CD4-positive, alpha-beta T cell treated with Interleukin-21 for 1 hour (primary cell): ENCODE measurements at places on chromosomes 13 and 19.

GRCh38 chr13:113856716-113857065 is 7.2 kb downstream of the GAS6 start:
- no peak for DNase-seq

GRCh38 chr19:55279340-55279739 is 570 bp downstream of the HSPBP1 start:
- DNase-seq, result no peak

DNA sequence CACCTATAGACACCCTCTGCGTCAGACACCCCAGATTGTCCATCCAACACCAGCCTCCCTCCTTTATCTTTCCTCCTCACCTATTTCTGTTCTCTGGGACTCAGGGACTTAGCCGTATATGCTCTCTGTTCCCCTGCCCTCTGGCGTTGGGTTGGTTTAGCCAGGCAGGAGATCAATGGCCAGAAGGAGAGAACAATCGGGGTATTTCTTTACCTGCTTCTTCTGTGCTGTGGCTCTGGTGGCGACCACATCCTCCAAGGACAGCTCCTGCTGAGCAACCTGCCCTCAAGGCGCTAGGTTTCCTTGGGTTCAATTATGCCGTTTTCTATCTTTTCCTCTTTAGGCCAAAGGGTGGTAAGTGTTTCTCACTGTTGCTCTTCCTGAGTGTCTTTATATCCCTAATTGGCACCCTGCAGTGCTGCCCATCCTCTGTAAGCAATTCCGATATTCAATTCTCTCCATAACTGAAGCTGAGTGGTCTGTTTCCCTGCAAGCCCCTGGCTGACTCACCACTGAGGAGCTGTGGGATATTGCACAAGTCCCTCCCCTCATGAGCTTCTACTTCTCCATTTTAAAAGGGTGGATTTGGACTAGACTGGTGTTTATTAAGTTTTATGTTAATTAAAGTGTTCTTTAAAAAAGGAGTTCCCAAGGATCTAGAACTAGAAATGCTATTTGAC is 63.7 kb upstream of the TMTC4 start:
- no peak for DNase-seq

DNA sequence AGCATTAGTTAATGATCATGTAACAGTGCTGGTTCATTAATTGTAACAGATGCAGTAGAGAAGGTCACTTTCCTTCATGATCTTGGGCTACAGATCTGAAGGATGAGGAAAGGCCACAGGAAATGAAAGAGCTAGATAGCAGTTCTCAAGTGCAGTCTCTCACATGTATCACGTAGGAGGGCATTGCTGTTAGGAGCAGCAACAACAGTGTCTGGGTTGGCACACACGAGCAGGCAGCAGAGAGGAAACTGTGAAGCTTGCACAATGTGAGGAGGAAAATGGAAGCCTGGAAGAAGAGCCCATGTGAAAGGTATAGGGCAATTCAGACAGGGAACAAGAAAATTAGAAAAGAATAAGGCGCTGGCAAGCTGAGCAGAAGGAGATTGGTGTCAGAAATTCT is 1741.5 kb downstream of the PCDH9 start:
- no peak for DNase-seq

DNA sequence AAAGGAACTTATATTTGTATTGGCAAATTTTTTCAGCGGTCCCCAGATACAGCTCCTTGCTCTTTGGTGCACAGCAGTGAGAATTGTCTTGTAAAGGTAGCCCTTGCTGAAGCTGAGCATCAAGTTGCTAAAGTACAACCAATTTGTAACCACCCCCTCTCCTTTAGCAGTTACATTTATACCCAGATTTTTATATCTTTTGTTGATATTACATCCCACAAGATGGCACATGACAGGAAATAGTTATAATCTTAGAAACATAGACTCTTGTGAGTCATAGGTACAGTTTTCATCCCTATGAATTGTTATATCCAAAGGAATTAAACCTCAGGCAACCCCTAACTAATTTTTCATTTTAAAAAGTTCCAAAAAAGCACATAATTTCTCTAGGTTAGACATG is 523.0 kb upstream of the SLITRK1 start:
- no peak for DNase-seq

GRCh38 chr13:45909673-45910072 is 58.1 kb upstream of the SIAH3 start:
- no peak for DNase-seq

DNA sequence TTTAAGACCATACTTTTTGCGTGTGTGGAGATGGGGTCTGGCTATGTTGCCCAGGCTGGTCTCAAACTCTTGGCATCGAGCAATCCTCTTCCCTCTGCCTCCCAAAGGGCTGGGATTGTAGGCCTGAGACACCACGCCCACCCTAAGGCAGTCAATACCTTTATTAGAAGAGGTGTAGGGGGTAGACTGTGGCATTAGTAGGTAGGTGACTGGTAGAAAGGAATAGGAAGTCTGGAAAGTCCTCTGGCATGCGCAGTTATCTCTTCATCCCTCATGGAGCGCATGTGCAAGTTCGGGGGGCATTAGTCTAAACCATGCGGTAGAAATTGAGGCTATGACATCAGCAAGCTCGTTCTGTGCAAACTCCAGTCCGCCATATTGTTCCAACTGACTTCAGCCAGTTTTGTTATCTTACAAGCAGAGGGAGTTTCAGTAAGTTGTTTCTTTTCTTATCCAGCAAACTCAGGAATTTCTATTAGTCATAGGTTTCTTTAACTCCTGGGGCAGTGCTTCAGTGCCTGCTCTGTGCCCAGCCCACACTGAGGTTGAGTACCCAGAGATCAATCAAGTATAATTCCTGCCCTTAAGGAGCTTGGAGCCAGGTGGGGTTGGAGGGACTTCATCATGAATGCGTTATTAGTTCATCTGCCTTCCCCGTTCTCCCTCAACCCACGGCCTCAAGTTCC is 7.3 kb upstream of the RANBP3 start:
- DNase-seq, result no peak

DNA sequence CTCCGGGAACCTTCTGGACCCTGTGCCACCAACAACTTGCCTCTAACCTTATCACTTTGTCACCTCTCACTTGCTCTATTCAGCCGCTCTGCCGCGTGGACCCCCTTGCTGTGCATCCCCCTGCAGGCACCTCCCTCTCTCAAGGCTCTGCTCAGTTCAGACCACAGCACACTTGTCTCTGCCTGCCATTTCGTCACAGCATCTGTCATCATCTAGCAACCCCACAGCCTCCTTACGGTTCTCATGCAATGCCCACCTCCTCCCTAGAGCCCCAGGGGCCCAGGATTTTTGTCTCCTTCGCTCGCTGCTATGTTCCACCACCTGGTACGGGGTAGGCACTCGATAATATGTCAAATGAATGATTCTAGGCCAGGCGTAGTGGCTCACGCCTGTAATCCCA is 4.8 kb downstream of the HAUS8 start:
- DNase-seq, result no peak

DNA sequence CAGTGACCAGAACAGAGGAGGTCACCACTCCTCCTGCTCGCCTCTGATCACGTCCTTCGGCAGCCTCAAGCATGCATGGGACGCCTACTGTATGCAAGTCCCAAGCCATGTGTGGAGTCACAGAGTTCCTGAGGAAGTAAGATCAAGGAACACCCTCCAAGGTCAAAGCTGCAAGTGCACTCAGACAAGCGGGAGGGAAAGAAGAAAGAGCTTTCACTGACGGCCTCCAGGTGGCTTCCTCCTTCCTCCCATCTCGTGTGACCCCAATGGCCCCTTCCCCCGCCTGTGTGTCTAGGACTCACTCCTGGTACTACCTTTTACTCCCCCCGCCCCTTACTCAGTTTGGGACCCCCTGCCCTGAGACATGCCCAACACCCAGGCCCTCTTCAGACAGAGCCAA is 6.1 kb downstream of the HAUS8 start:
- no peak for DNase-seq

- peak; percentile 54 for DNase-seq
These were observed 13.4 kb upstream of the SIGLEC12 start for GRCh38 chr19:51514866-51515481.

GRCh38 chr13:72246396-72246795 is 379.4 kb upstream of the DACH1 start:
- no peak for DNase-seq

- peak; percentile 19 for DNase-seq
These were observed 32.6 kb downstream of the RUBCNL start for GRCh38 chr13:46354156-46355087.

GRCh38 chr13:85543144-85543543 is 256.1 kb downstream of the SLITRK6 start:
- no peak for DNase-seq

- DNase-seq, result peak; percentile 69
These were observed 5.3 kb upstream of the HCN2 start for GRCh38 chr19:584240-585001.

GRCh38 chr19:15241259-15241910 is 9.1 kb upstream of the EPHX3 start:
- DNase-seq, result no peak

GRCh38 chr19:53328967-53329366 is 4.6 kb upstream of the ZNF845 start:
- no peak for DNase-seq

DNA sequence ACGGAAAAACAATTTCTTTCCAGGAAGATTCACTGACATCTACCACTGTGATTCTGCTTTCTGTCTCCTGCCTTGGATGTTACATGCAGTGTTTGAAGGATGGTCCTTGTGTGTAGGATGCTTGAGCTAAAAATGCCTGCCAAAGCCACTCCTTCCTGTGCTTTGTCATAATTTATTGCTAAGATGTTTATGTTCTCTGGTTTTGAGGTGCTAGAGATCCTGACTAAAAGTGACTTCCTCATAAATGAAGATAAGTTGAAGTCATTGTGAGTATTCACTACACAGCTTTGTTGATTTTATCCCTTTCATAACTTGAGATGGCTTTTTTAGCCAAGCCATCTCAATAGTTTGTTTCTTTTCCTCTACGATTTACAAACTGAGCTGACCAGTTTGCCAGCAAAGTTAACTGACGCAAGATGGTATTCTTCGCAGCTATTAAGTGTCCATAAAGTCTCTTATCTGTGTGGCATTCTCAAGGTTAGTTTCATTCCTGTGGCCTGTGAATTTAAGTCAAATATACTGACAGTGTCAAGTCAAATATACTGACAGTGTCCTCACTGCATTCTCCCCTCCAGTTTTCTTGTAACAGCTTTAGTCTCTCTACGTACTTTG is 15.7 kb upstream of the FBXL3 start:
- no peak for DNase-seq

- no peak for DNase-seq
These were observed 485.3 kb downstream of the UQCRFS1 start for GRCh38 chr19:28727480-28728159.

- peak; percentile 95 for DNase-seq
These were observed 174.5 kb downstream of the KATNAL1 start for GRCh38 chr13:30132623-30133553.

DNA sequence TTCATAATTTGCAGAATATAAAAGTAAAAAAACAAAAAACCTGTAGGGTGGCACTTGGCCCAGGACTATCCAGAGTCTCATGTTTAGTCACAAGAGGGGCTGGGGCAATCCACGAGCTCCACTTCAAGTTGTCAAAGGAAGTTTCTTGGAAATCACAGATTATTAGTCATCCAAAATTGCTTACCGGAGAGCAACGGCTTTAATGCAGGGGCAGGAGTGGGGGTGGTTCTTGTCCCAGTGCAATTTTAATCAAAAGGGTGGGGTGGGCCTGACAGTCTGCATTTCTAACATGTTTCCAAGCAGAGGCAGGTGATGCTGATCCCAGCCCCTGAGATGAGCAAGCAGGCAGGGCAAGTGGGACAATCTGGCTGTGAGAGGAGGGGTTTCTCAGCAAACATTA is 233.9 kb downstream of the ABCC4 start:
- no peak for DNase-seq

- no peak for DNase-seq
These were observed 125.9 kb downstream of the SUCLA2 start for GRCh38 chr13:47875201-47875600.

DNA sequence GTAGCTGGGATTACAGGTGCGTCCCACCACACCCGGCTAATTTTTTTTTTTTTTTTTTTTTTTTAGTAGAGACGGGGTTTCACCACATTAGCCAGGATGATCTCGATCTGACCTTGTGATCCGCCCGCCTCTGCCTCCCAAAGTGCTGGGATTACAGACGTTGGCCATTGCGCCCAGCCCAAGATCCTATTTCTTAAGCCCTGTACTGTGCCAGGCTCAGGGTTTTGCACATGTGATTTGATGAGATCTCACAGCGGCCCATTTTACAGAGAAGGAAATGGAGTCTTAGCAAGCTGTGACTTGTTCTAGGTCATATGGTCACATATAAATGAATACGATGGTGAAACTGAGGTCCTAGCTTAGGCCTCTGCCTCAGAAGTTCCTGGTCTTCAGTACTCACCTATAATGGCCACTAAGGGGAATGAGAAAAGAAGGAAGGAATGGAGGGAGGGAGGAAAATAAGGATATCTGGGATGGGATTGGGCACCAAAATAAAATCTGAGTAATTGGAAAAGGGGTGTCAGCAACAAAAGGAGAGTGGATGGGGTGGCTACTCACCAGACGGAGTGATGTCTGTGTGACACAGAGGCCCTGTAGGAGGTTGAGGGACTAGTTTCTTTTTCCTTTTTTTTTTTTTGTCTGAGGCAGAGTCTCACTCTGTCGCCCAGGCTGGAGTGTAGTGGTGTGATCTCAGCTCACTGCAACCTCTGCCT is 1.3 kb downstream of the OSCAR start:
- DNase-seq, result no peak

DNA sequence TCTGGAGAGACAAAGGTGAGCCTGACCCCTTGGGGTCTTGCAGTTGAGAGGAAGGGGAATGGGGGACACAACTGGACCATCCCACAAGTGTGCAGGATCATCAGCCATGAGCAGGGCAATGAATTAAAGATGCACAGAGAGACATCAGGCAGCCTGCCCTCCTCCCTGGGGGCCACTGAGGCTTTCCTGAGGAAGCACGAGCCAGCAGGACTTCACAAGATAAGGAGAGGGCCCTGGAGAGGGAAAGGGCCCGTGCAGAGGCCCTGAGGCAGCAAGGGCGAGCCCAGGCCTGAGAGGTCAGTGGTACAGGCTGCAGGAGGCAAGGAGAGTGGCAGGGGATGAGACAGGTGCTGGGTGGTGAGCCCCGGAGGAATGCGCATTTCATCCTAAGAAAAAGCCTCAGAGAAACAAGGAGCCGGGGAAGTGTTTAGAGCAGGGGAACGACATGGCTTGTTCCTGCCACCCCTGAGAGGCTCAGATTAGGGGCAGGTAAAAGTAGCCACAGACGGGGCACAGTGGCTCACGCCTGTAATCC is 9.0 kb upstream of the PRKD2 start:
- DNase-seq, result no peak
